ENCODE measurements at places on chromosomes 2 and 18. TPM values are rescaled to one million over a fixed set of nuclear protein-coding genes. Genes with fewer than 3 reads are reported as not detected.

The MEP1B gene
- total RNA-seq = not detected

The CDKL4 gene
- total RNA-seq = not detected

The EIPR1 gene
- total RNA-seq = 35.1 TPM

The TTR gene
- total RNA-seq = not detected

The PJVK gene
- total RNA-seq = 6.8 TPM

The TMEM178A gene
- total RNA-seq = 1.5 TPM

The GPR75 gene
- total RNA-seq = 1.0 TPM

The IWS1 gene
- 43.6 TPM for total RNA-seq

The SFTPB gene
- not detected for total RNA-seq

The CRYGB gene
- total RNA-seq = not detected

The CDH2 gene
- not detected for total RNA-seq

The SYT4 gene
- total RNA-seq = not detected

The POLE4 gene
- total RNA-seq = 47.8 TPM

The SNRPD1 gene
- total RNA-seq = 82.5 TPM

The PMAIP1 gene
- total RNA-seq = 96.5 TPM

The EIF2AK2 gene
- 30.1 TPM for total RNA-seq

The KCNIP3 gene
- total RNA-seq = not detected

The NEB gene
- total RNA-seq = 1.1 TPM

The RAB27B gene
- 0.14 TPM for total RNA-seq

The COPS9 gene
- total RNA-seq = 73.1 TPM

The DPYSL5 gene
- not detected for total RNA-seq

The DNAJC5G gene
- 0.31 TPM for total RNA-seq

The CGREF1 gene
- total RNA-seq = 2.4 TPM

The PCARE gene
- total RNA-seq = not detected

The SLC5A7 gene
- not detected for total RNA-seq

The DAPL1 gene
- total RNA-seq = not detected

The KIF1A gene
- 30.1 TPM for total RNA-seq

The EML6 gene
- 2.0 TPM for total RNA-seq

The IL1F10 gene
- not detected for total RNA-seq

The SULT1C2 gene
- not detected for total RNA-seq

The CYBRD1 gene
- total RNA-seq = 1.1 TPM

The FBXO48 gene
- total RNA-seq = 3.2 TPM

The FBXO41 gene
- 19.8 TPM for total RNA-seq

The CHCHD5 gene
- total RNA-seq = 41.8 TPM

The SPATA3 gene
- 1.9 TPM for total RNA-seq

The KLHL41 gene
- 0.09 TPM for total RNA-seq

The IL36B gene
- not detected for total RNA-seq

The AMER3 gene
- not detected for total RNA-seq

The SERPINB11 gene
- total RNA-seq = not detected

Measured in activated T-cell treated with anti-CD3 and anti-CD28 coated beads, Interleukin-2, amount 50 U/mL, for 72 hours (primary cell).